Activated naive CD4-positive, alpha-beta T cell treated with anti-CD3 and anti-CD28 coated beads for 36 hours (primary cell): ENCODE measurements at places on chromosomes 11 and 22. TPM values are rescaled to one million over a fixed set of nuclear protein-coding genes. Genes with fewer than 3 reads are reported as not detected.

DNA sequence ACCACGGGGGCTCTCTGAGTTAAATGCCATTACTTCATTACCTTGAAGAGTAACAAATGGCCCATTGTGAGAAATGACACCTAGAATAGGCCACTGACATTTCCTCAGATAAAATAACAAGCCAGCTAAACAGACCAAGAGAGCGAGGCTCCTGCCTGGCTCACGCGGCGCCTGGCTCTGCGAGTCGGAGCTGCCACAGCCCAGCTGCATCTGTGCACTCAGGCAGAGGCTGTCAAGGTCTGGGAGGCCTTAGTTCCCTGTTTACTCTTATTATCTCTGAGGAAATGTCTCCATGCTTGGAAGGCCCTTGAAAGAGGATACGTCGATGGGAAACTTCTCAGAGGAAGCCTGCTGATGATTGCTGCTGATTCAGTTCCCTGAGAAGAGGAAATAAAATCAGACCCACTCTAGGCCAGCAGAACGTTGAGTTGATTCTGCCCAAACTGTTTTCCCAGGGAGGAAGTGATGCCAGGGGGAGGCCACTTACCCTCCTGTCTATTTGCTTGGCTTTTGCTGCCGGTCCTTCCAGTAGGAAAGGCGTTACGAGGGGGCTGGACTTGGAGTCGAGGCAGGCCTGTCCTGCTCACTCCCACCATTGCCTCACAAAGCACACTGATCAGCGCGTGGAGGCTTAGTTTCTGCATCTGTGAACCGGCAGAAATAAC, 208.8 kb downstream of the TBC1D22A start:
- DNase-seq: no peak

NDUFV1 gene
- 356 TPM for total RNA-seq

LGALS12 gene
- total RNA-seq: not detected

AMOTL1 gene
- 0.43 TPM for total RNA-seq

NEFH gene
- total RNA-seq: 2.5 TPM

DNA sequence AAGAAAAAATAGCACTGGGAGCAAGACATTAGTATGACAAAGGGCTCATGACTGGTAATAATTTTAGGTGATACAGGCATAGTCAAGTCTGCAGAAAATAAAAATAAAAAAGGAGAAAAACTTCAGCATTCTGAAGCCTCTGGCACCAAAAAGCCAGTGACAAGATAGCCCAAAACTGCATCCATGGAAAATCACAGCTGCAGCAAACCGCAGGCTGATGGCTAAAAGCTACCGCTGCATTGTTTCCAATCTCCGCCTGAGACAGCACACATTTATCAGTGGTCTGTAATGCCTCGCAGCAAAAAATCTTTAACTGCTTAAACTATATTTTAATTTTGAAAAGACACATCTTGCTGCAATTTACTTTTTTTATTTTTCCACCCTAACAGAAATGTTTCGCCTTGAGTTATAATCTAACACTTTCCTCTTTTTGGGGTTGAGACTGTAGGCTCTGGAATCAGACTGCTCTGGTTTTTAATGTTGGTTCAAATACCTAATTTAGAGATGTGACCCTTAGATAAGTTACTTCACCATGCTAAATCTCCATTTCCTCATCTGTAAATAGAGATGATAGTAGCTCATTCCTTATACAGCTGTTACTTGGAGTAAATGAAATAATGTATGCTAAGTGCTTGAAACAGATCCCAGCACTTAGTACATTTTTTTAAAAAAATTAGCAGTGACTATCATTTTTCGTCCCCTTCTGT, 42.0 kb upstream of the FIBIN start:
- DNase-seq: no peak

LMNTD2 gene
- total RNA-seq: 4.5 TPM

GRCh38 chr11:1231396-1232020, 8.6 kb downstream of the MUC5B start:
- no peak for DNase-seq

DNA sequence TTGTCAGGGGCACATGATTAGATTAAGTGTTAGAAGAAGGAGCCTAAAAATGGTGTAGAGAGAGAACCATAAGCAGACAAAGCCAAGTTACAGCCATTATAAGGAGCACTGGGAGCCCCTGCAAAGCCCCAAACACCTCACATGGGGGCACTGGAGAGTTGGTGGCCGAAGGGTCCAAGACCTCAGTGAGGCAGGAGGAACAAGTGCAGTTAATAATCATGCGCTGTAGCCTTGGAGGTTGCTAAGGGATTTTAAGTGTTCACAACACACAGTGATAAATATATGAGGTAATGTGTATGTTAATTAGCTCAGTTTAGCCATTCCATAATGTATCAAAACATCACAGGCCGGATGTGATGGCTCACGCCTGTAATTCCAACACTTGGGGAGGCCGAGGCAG, 54.4 kb upstream of the JAM3 start:
- DNase-seq: no peak

SEZ6L gene
- total RNA-seq: not detected

TRIM22 gene
- total RNA-seq: 292 TPM

GRCh38 chr11:111777094-111778046, 11.2 kb upstream of the PPP2R1B start:
- DNase-seq: peak; percentile 35

GDPD4 gene
- not detected for total RNA-seq

- no peak for DNase-seq
Measured at GRCh38 chr11:40885250-40885954, 574.0 kb downstream of the LRRC4C start.

DNA sequence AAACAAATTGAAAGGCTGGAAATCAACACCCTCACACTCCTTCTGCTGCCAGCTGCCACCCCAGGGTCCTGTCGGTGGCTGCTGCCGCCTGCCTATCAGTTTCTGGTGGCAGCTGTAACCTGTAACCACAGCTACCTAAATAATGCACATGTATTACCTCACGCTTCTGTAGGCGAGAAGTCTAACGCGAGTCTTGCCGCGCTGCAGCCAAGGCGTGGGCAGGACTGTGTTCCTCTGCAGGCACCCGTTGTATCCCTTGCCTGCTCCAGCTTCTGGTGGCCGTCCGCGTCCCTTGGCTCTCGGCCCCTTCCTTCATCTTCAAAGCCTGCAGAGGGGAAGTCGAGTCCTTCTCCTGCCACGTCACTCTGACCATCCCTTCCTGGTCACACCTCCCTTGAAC, 44.1 kb upstream of the GCAT start:
- no peak for DNase-seq

GRCh38 chr22:19639610-19640135, 74.6 kb upstream of the SEPTIN5 start:
- DNase-seq: no peak

- no peak for DNase-seq
Measured at GRCh38 chr11:68680541-68681231, 3.7 kb upstream of the GAL start.

OR51B5 gene
- total RNA-seq: not detected

DNA sequence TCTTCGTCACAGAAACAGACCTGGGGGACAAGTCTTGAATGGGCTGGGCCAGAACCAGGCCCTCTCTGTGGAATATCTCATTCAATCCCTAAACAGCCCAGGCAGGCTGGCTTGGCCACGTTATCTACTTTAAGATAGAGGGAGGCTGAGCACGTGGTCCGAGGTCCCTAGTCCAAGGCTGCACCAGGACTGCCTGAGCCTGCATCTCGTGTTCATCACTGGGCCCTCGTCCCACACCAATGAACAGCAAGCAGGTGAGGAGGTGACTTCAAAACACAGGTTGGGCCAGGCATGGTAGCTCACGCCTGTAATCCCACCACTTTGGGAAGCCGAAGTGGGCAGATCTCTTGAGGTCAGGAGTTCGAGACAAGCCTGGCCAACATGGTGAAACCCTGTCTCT, 20.3 kb upstream of the FGF3 start:
- no peak for DNase-seq

- DNase-seq: no peak
Measured at GRCh38 chr11:70842701-70843100, 409.7 kb downstream of the SHANK2 start.

KCNJ1 gene
- total RNA-seq: not detected

DNA sequence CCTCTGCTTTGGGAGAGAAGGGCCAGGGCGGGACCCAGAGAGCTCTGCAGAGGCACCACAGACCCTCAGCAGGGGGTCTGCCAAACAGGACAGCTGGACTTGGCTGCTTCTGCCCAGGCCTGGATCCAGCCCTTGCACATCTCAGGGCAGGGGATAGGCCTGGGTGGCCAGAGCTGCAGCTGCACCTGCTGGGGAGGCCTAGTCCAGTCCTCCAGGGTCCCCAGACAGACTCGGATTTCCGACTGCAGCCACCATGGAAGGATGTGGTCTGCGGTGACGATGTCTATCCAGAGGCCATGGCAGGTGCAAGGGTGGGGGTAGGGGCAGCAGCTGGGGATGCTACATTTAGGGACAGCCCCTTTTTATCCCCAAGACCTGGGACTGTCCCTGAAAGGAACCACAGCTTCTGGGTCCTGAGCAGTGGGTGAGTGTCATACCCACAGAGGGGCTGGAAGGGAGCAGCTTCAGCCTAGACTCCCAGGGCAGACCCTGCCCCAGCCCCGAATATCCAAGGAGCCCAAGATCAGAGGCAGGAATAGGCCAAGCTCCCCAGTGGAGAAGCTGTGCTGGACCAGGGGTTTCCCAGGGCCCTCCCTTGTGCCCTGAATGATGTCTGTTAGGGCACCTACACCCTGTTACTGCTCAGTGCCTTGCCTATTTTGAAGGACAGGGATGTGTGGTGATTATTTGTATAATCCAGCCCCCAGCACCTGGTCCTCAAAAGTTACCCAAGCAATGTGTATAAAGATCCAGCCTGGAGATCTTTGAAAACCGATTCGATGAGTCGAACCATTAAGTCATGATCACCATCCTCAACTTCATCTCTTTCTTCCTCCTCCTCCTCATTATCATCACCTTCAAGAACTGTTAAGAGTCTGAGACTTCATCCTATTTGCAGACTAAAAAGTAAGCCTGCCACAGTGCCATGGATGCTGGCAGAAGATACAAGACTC, 2.5 kb upstream of the IGLL5 start:
- peak; percentile 66 for DNase-seq

DNA sequence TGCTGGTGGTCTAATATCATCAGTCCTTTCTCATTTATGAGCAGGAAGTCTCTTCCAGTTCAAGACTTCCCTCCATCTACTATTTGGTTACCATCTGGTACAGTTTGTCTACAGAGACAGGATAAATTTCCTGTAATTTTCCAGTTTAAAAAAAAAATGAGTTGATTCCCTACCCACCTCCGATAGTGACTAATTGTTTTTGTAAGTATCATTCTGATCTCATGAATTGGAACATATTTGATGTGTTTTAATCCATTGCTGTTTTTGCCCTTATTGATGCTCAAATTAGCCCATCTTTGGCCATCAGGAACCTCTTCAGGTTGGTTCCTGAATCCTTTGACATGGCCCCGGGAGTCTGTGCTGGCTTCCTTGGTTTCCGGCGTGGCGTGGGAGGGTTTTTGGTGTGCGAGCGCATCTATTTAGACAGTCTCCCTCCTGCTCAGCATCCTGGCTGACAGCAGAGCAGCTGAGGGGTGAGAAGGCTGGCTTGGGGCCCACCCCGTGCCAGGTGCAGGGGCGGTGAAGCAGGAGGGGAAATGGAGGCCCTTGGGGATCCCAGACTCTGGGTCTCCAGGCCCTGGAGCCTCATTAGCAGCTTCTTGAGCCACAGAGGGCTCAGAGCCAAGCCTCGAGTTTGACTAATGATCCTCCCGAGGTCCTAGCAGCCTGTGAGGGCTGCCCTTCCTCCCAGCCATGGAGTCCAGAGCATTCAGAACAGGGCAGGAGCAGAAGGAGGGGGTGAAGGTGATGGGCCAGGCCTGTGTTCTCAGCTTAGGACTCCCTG, 6.8 kb downstream of the OMP start:
- no peak for DNase-seq

GRCh38 chr11:113447621-113448315, 27.4 kb downstream of the DRD2 start:
- no peak for DNase-seq

GRCh38 chr11:6111673-6112072, 4.2 kb downstream of the OR56B4 start:
- DNase-seq: no peak

GRCh38 chr11:125423247-125423849, 72.7 kb downstream of the FEZ1 start:
- peak; percentile 45 for DNase-seq

- DNase-seq: peak; percentile 76
Measured at GRCh38 chr22:31526270-31526669, 29.9 kb downstream of the SFI1 start.

DNA sequence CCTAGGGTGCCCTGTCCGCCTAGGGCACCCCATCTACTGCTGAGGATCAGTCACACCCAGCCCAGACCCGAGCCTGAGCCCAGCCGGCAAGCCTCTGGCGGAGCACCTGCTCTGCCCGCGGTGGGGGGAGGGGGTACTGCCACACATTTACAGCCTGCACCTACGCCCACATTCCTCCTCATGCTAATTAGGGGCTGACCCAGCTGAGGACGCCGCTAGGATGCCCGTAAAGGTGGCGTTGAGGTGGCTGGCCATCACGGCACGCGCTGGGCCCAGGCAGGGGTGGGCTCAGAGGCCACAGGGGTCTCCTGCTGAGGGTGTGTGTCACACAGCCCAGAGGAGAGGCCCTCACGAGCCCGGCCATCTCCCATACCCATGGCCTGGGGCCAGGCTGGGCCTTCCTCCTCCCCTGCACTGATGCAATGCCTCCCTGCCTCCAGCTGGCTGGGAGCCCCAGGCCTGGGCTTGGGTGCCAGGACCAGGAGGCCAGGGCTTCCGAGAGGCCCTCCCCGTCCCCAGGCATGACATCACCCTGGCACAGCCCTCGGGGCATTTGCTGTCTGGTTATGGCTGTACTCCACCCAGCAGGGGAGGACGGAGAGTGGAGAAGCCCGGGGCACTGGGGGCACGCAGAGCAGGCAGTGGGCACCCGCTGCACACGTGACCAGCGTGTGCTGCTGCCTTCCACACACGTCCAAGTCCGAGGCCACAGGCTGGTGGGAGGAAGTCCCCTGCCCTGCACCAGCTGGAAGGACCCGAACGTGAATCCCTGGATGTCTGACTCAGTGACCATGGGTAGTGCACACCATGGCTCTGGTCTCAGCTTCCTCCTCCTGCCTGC, 12.7 kb downstream of the DUSP8 start:
- DNase-seq: no peak
